ELF-1 (cell line): ENCODE measurements at places on chromosomes 11 and 22.

- DNase-seq: peak; percentile 89
These were observed 59.4 kb upstream of the A4GALT start for GRCh38 chr22:42780070-42780540.

DNA sequence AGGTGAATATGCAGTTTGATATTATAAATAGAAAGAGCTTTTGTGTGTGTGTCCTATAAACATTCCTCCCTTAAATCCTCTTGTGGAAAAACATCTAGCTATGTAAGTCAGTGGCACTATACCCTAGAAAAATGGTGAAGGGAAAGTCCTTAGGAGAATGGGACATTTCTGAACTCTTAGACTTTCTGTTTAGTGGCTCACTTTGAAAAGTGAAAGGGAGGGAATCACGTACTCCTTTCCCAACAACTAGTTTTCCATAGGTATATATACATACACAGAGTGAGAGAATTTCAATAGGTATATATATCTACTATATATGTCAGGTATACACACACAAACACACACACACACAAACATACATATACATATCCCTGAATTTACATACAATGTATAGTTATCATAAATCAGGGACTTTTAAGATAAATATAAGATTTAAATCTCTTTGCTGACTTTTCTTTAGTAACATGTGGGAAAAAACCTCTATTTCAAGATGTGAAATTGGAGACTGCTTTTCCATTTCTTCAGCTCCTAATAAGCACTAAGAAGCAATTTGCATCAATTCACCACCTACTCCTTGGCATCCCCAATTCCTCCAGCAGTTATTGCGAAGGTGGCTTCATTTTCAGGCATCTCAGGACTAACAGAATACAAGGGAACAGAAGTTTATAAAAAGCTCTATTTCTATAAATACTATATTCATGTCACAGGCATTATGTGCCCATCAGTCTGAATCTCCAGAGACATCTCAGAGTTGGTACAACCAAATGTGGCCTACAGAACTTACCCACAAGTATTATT is 13.5 kb upstream of the DDX17 start:
- no peak for DNase-seq

- DNase-seq: no peak
These were observed 1.7 kb downstream of the SLC37A4 start for GRCh38 chr11:119029069-119029339.

GRCh38 chr22:45098056-45098455 is 65.7 kb upstream of the NUP50 start:
- no peak for DNase-seq

DNA sequence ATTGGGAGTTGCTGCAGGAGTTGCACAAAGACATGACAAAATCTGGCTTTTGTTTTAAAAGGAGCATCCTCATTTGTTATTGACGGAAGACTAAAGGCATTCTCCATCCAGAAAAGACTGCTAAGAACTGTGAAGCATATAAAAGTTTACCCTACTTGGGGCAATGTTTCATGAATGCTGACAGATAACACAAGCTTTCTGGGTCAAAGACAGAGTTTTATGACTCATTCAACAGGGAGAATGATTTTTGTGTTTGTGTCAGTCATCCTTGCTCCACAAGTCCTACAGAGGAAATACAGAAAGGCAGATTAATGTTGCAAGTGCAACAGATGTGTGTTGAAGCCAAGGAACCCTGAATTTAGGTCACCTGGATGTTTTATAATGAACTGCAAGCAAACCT is 2.5 kb downstream of the GLYATL1 start:
- DNase-seq: no peak

- no peak for DNase-seq
These were observed 13.2 kb downstream of the ZNF70 start for GRCh38 chr22:23737696-23738095.

DNA sequence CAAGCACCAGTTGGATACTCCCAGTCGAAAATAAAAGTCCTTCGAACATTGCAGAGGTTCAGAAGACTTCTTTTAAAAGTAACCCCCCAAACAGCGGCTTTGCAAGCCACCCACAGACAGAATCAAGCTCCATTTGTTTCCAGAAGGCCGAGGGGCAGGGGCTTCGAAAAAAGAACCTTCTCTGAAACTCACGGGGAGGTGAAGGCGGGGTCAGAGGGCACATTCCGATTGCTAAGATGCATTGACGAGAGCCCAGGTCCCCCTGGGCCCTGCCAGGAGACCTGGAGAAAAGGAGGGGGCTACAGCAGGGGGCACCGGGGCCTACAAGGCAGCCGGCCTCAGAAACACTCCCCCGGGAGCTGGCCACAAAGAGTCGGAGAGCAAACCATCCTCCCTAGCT is 306.8 kb downstream of the MN1 start:
- DNase-seq: peak; percentile 42

GRCh38 chr11:72831521-72832300 is 17.5 kb downstream of the ATG16L2 start:
- peak; percentile 92 for DNase-seq

GRCh38 chr22:35837101-35837727 is 119.5 kb downstream of the APOL5 start:
- DNase-seq: no peak

DNA sequence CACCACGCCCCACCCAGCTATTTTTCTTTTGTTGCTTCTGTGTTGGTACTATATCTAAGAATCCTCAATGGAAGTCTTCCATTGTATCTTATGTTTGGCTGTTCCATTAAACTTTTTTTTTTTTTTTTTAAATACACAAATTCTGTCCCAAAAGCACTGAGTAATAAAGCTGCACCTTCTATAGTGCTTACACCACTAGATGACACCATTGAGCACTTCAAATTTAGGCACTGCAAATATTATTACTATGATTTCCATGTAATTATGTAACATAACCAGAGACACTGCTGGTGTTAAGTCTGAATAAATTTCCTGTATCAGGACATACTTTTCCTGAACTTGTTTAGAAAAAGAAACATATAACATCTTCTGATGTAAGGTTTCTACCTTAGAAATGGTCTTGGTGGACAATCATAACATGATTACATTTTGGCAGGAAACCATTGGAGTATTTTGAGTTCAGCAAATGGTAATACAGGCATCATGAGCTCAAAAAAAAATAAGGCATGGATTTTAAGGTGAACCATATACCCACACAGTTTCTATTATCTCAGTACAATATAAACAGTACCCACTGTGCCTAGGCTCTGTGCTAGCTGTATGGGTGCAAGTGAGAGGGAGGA is 110.5 kb downstream of the ATG16L2 start:
- no peak for DNase-seq

GRCh38 chr11:44316659-44317240 is 6.8 kb upstream of the ALX4 start:
- no peak for DNase-seq

DNA sequence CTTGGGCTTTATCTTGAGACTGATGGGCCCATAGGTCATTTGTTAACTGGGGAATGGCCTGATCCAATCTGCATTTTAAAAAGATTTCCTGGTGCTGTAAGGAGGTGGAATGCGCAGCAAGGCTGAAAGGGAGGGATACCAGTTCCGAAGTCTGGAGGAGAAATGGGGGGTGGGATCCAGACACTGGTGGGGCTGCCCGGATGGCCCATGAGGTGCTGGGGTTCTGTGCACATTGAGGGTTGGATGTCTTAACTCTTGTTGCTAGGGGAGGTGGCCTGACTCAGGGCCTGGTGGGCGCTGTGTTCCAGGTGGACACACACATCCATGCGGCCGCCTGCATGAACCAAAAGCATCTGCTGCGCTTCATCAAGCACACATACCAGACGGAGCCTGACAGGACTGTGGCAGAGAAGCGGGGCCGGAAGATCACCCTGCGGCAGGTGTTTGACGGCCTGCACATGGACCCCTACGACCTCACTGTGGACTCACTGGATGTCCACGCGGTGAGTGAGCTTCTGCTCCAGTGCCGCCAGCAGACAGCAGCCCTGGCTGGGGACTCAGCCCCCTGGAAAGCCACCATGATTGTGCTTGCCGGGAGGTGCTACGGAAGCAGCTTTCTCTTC is 38.1 kb downstream of the AMPD3 start:
- no peak for DNase-seq

DNA sequence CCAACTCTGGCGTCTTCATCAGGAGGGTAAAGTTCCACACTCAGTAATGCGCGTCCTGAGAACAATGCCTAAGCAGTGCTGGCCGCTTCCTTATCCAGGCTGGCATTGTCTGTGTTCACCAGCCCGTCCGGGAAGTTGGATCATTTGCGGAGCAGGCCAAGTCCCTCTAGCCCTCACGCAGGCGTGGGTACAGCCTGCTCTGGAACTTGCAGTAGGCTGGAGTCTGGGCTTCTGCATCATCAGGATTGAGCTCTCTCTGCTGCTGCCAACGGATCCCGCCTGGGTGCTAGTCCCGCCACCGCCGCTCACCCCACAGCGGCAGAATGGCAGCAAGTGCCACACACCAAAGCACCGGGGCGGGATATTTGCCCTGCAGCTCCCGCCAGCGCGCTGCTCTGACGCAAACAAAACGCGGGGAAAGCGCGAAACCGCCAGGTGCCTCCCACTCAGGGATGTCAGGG is 29.0 kb downstream of the GLYATL1 start:
- no peak for DNase-seq

GRCh38 chr22:23116506-23117263 is 25.1 kb downstream of the RSPH14 start:
- DNase-seq: no peak

DNA sequence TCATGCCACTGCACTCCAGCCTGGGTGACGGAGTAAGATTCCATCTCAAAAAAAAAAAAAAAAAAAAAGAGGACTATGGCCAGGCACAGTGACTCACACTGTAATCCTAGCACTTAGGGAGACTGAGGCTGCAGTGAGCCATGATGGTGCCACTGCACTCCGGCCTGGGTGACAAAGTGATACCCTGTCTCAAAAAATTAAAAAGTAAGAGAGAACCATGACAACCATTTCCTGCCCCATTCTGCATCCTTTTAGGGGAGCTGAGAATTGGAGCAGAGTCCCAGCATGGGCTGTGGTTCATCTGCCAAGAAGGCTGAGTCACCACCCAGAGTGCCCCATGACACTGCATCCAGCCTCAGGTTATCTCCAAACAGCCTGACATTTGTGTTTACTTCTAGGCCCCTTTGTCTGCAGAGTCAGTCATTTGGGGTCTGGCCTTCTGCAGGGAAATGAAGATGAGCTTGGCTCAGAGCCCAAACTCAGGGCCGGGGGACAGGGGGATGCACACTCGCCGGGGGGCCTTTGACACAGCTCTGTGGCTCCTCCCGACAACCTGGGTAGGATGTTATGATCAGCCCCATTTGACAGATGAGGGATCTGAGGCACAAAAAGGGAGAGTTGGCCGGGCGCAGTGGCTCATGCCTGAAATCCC is 4.7 kb downstream of the CSDC2 start:
- peak; percentile 83 for DNase-seq

DNA sequence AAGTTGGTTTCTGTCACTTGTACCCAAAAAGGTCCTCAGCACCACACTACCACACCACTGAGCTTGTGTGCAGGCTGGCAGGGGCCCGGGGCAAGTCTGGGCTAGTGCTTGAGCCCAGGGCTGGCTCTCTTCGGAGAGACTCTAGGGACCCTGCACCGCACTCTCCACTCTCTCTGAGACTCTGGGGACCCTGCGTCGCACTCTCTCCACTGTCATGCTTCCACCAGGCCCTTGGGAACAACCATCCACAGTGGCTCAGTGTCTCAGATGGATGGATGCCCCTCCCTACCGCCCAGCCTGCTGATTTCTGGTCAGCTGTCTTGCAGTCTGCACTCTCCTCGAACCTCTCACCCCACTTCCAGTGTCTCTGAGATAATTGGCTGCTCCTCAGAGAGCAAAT is 2.0 kb upstream of the SBF1 start:
- DNase-seq: no peak

GRCh38 chr11:503179-503981 is 3.7 kb downstream of the RNH1 start:
- DNase-seq: no peak

DNA sequence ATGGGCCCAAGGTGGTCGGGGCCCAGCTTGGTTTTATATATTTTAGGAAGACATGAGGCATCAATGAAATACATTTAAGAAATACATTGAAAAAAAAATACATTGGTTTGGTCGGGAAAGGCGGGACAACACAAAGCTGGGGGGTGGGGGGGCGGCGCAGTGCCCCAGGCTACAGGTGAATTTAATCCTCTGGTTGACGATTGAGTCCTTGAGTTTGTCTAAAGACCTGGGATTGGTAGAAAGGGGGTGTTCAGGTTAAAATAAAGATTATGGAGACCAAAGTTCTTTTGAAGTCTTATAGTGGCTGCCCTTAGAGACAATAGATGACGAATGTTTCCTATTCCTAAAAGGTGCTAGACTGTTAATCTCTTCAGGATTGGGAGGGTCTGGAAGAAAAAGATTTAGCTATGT is 3.1 kb downstream of the IFITM1 start:
- DNase-seq: peak; percentile 67

GRCh38 chr11:112315861-112316739 is 55.4 kb upstream of the PLET1 start:
- no peak for DNase-seq

- no peak for DNase-seq
These were observed 18.3 kb downstream of the RRAS2 start for GRCh38 chr11:14340721-14341120.

GRCh38 chr11:12223771-12224536 is 113.6 kb downstream of the MICAL2 start:
- DNase-seq: no peak

GRCh38 chr11:46745328-46745727 is 26.3 kb downstream of the F2 start:
- no peak for DNase-seq

GRCh38 chr22:32144496-32145274 is 14.4 kb downstream of the C22orf42 start:
- DNase-seq: no peak

GRCh38 chr11:106856566-106856965 is 161.7 kb downstream of the GUCY1A2 start:
- DNase-seq: no peak

DNA sequence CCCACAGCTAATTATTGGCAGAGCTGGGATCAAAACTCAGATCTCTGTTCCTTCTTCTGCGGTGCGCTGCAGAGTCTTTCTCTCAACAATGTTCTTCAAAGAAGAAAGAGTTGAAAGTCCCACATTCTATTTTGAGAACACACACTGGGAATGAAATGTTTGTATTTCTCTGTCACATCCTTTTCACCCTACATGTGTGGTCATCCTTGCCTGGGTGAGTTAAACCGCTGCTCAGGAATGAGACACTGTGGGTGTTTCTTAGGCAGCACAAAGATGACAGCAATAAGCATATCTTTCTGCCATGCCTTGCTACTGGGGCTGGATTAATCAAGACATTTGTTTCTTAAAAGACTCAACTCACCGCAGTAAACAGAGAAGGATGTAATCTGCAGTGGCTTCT is 222.6 kb downstream of the LARGE1 start:
- no peak for DNase-seq

DNA sequence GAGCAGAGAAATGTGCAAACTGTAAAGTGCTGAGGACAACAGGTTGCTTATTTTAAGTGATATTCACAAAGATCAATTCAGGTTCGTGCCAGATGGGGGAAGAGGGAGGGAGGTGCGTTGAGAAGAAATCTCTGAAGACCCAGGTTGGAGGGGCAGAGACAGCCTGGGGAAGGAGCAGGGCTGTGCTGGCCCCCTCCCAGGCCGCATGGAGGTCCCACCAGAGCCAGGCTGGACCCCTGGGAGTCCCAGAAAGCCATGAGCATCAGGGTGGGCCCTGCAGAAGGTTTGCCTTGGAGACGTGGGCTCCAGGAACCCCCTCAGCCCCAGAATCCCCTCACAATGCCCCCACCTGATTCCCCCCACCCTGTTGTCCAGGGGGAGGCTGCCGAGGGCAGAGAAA is 47.4 kb downstream of the IGLL1 start:
- no peak for DNase-seq

- DNase-seq: no peak
These were observed 16.5 kb upstream of the BMAL1 start for GRCh38 chr11:13260963-13261588.
